ENCODE measurements at places on chromosomes 4 and X. TPM values are rescaled to one million over a fixed set of nuclear protein-coding genes. Genes with fewer than 3 reads are reported as not detected.

The SLITRK4 gene
- 0.38 TPM for total RNA-seq

The PTPN13 gene
- total RNA-seq = 3.1 TPM

The LNX1 gene
- 10.3 TPM for total RNA-seq

The MAOB gene
- total RNA-seq = 133 TPM

The BCAP31 gene
- 86.4 TPM for total RNA-seq

The XKRX gene
- total RNA-seq = not detected

The GPC4 gene
- 8.9 TPM for total RNA-seq

The AFP gene
- not detected for total RNA-seq

GRCh38 chr4:82230306-82230705, 143.5 kb downstream of the HNRNPD start:
- DNase-seq = no peak

GRCh38 chr4:108536577-108536976, 83.8 kb upstream of the RPL34 start:
- DNase-seq = no peak

DNA sequence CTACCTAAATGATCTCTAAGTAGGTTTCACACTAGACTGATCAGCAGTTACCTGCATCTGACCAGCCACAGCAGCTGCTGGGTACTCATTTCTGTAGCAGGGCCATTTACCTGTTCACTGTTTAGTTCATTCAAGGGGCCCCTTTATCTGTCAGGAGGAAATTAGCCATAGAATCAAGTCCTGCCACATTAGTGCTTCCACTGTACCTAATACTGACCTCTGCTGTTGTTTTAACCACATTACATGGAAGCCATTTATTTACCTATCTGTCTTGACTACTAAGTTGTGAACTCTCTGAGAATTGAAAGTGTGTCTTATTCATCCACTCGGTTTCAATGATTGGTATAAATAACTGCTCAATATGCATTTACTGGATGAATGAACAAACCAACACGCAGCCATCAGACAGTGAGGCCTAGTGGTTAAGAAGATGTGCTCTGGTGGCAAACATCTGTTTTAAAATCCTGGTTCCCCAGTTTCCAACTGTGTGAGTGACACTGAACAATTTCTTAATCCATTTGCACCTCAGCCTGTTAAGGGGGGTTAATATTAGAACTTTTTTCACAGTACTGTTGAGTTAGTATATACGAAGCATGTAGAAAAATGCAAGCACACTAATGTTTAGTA, 30.0 kb upstream of the ANXA5 start:
- DNase-seq = no peak

DNA sequence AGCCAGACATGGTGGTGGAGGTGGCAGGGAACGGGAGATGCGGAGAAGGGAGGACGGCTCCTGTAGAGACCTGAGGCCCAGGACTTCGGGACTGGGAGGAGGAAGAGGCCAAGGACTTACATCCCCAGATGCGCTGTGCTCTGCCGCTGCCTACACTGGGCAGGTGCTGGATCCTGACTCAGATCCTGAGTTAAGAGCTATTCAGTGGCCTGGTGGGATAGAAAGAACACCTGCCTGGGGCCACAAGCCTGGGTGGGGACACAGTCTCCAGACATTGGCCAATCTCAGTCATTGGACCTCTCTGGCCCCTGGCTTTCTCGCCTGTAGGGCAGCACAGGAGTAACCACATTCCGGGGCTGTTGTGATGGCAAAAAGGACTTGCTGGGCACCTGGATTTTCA, 10.9 kb upstream of the MSX1 start:
- no peak for DNase-seq

DNA sequence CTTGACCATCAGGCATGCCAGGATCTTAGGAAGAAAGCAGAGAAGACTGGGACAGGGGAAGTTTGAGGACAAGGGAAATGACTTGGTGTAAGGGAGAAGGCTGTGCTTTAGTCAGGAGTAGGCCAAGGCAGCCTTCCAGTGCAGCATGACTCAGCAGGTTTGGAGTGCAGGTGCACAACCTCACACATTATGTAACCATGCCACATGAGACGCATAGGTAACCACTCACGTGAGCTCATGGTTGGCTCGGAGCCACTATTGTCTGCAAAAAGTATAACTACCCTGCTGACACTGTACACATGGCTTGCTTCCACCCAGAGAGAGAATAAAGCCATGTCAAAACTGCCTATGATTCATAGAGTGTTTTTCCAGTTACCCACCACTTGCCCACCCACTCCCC, 715.9 kb downstream of the SMARCA1 start:
- DNase-seq = no peak

- no peak for DNase-seq
Measured at GRCh38 chrX:109472939-109473735, 8.7 kb downstream of the GUCY2F start.

DNA sequence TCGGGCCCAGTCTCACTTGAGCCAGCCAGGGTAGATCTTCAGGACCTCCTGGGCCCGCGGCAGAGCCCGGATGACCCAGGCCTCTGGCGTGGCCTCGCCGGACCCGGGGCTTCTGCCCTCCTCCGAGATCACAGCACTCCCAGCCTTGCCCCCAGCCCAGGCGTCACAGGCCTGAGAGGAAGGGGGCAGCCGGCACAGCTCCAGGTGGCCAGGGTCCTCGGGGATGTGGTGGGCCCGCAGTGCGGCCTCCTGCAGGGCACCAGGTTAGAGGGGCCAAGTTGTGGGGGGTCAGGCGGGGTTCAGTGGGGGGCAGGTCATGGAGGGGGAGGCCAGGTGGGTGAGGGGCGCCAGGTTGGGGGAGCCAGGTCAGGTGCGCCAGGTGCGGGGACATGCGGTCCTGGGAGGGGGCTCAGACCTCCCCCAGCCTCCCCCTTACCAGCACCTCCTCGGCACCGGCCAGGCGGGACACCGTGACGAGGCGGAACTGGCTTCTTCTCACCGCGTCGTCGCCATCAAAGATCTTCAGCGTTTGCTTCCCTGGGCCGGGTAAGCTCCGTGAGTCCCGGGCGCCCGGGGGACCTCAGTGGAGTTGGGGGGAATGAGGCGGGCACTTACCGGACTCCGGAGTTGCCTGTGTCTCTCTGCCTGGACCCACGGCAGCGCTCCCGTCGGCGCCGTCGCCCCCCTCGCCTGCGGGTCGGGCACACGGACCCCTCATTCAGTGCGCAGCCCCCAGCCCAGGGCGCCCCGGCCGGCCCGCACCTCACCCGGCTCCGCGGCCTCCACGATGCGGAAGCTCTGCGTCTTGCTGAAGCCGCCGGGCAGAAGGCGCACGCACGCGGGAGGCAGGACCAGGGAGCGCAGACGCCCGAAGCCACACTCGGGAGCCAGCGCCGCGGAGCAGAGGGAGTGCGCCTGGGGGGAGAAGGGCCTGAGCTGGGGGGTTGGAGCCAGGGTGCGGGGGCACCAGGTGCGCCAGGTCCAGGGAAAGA, 6.0 kb downstream of the DGKQ start:
- DNase-seq = no peak

- no peak for DNase-seq
Measured at GRCh38 chr4:20109391-20109790, 142.3 kb upstream of the SLIT2 start.

DNA sequence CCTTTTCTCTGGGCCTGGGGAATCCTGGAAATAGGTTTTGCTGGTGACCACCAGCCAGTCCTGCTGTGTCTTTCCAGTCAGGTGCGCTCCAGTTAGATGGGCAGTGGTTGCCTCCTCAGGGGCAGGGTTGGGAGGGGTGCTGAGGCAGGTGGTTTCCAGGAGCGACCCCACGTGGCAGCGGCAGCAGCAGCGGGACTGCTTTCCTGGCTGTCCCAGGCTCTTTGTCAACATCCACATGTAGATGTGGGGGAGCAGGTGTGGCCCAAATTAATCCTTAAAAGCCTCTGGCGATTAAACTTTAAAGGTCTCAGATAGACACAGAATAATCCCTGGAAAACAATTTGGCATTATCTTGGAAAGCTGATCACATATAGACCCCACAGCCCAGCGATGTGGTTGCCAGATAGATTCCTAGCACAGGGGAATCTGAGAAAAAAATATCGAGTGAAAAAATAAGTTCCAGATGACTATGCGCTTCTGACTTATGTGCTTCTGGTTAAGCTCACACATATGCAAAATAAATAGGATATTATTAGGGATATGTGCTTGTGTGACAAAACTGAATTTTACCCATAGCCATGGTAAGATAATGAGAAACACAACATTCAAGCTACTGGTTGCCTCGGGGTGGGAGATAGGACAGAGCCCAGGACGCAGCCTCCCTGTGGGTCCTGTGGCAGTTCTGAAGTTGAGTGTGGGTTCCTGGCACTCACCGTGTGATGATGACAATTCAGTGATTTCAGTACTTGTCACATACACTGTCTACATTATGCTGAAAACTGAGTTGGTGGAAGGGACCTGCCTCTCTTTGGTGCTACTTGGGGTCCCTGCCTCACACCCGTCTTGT, 336.4 kb downstream of the ARHGAP10 start:
- no peak for DNase-seq

DNA sequence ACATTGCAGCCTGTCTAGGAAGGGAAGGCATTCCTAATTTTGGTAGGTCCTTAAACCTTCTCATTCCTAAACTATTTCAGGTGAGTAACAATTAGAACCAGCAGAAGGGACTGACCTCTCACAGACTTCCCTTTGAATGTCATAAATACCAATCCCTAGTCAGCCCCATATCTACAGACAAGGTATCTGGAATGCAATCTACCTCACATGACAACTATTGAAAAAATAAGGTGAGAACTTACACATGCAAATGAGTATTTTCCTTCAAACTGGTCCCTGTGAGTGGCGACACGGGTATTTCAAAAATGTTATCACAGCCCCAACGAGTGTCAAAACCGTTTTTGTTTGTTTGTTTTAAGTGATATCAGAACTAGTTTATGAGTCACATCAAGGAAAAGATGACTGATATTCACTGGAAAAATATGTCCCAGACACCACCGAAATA, 102.4 kb upstream of the VCX2 start:
- DNase-seq = no peak

GRCh38 chr4:181909368-181909767, 333.8 kb upstream of the TENM3 start:
- no peak for DNase-seq

DNA sequence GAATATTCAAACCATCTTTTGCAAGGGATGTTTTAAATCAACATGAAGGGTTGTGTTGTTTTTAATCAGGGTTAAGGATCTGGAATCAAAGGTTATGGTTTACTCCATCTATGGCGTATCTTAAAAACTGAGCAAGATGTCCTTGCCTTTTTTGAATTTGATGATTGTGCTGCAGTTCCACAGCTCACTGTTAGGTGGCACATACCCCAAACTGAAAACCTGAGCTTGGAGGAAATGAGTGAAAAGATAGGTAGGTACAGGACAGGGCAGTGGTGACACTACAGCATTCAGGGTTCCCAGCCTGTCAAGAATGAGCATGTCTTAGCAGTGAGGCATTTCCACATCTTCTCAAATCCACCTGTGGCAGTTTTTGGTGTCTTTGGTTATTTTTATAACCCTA, 13.1 kb upstream of the EOLA1 start:
- DNase-seq = no peak

DNA sequence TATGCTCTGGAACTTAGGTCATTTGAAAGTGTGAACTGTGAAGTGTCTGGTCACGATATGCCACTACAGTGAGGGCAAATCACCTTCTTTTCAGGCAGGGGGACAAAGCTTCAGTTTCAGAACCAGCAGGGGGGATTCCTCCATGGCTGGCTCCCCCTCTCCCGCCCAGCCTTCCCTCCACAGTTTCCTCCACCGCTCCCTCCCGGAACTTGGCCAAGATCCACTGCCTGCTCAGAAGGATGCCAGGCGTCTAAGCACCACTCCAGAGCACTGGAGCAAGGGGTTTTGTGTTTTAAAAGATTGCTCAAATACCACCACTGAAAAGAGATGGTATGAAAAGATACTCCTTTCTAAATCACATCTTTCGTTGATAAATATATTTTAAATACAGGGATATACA, 126.9 kb downstream of the ELOVL6 start:
- DNase-seq = no peak

DNA sequence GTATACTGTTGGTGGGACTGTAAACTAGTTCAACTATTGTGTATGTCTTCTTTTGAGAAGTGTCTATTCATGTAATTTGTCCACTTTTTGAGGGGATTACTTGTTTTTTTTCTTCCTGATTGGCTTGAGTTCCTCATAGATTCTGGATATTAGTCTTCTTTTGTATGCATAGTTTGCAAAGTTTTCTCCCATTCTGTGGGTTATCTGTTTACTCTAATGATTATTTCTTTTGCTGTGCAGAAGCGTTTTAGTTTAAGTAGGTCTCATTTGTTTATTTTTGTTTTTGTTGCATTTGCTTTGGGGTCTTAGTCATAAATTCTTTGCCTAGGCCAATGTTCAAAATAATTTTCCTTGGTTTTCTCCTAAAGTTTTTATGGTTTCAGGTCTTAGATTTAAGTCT, 26.6 kb upstream of the ANTXR2 start:
- DNase-seq = no peak

GRCh38 chr4:103429283-103429682, 231.1 kb upstream of the CENPE start:
- no peak for DNase-seq

- no peak for DNase-seq
Measured at GRCh38 chr4:107838861-107839565, 14.3 kb downstream of the SGMS2 start.

DNA sequence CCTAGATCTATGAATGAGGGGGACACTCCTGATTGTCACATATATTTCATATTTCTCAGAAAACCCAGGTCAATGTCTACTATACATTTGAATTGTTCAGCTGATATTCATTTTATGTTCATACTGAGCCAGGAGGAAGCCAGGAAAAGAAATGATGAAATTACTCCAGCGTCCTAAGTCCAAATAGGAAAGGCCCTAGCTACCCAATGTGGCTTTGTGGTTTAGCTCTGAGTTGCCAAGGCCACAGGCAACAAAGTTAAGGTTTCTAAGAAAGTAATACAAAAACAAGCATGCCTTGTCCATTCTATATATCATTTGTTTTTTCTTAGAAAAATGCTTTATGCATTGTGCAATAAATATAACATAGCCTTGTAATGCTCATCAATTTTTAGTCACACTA, 4.5 kb upstream of the CSN2 start:
- no peak for DNase-seq

DNA sequence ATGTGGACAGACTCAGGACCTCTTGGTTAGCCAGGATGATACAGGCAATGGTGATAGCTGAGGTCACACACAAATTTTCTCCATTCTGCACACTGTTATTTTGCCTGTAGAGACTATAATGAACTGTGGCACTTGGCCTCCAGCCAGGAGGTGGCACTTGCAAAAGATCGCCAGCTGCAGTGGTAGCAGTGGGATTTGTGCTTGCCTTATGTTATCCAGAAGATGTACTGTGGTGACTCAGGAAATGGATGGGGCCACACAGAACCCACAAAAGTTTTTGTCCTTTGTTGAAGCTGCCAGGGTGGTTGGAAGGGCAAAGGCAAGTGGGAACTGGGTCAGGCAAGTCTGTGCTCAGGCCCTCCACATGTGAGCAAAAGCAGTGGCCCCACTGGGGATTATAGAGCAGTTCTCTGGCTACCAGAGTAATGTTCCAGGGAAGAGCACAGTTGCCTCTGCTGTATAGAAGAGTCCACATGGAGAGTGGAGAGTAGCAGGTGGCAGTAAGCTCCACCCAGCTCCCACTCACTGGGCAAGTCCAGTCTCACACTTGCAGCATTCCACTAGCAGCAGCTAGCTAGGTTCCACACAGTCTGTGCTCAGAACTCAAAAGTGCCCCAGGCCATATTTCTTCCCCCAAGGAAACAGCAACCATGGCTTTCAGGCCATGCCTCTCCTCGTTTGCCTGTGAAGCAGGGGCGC, 5.9 kb upstream of the C4orf17 start:
- no peak for DNase-seq

- DNase-seq = peak; percentile 90
Measured at GRCh38 chr4:7806338-7807090, 133.1 kb downstream of the AFAP1 start.

- DNase-seq = no peak
Measured at GRCh38 chr4:63729519-63729918, 679.7 kb downstream of the TECRL start.
